GM12892 (cell line): ENCODE measurements at places on chromosomes 1 and 21.

GRCh38 chr21:41360072-41360821 is 1.6 kb upstream of the MX2 start:
- DNase-seq: no peak

GRCh38 chr1:48841966-48842365 is 65.3 kb upstream of the BEND5 start:
- DNase-seq: no peak

GRCh38 chr1:10624256-10625050 is 149.7 kb downstream of the PEX14 start:
- DNase-seq: no peak

DNA sequence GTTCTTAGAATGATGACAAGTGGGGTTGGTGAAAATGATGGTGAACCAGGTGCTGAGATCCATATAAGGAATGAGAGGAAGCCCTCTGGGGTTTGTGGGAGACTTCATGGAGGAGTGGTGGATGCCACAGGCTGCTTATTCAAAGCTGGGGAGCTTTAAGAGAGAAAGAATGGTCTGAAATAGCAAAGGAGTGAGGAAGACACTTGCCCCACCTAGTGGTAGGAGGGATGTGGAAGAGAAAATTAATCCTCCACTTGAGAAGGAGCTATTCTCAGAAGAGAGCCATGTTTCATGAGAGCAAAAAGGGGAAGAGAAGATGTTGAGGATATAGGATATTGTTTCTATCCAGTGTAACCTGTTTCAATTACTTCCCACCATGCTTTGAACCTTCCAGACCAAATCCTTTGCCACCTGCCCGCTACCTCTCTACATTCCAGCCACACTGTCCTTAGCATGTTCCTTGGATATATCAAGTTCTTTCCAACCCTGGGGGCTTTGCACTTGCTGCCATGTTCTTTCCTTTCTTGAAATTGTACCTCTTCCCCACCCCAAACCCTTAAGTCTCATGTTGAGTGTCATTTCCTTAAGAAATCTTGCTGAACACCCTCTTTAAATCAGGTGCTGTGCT is 19.6 kb upstream of the ZNF648 start:
- no peak for DNase-seq

- no peak for DNase-seq
These were observed 62.1 kb downstream of the BRWD1 start for GRCh38 chr21:39251326-39251725.

DNA sequence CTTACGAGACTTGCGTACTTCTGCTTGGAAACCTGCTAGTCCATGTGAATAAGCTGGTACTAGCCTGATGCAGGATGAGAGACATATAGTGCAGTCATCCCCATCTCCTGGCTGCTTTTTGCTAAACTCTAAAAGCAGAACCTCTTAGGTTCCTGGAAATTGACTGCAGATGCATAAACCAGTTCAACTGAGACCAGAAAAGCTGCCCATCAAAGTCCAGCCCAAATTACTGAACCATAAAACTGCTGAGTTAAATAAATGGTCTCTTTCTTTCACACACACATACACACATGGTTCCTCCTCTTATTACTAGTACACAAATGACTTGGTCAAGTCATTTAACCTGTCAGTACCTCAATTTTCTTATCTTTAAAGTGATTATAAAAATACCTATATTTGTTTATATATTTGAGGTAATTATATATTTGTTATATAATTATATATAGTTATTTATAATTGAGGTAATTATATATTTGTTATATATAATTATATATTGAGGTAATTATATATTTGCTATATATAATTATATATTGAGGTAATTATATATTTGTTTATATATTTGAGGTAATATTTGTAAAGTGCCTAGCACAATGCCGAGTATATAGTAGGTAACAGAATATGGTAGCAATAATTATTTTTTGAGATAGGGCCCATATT is 25.2 kb upstream of the RABGAP1L start:
- DNase-seq: no peak

GRCh38 chr1:20403423-20404145 is 82.4 kb downstream of the CAMK2N1 start:
- no peak for DNase-seq

- DNase-seq: no peak
These were observed 3.7 kb upstream of the KIAA1614 start for GRCh38 chr1:180909005-180909414.

DNA sequence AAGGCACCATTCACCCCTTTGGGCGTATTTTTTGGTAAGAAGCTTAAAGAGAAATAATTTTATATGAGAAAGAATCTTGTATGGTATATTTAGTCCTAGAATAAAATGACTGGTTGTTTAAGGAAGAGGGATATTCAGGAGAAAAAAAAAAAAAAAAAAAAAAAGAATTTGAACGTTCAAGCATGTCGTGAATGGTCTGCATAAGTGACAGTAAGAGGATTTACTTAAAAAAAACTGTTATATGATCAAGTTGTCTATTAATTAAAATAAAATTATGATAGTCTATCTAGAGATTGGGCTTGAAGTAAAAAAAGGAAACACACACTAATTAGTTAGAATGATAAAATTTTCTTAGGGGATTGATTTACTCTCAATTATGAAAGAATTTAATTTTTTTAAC is 11.7 kb upstream of the OR14I1 start:
- DNase-seq: no peak

DNA sequence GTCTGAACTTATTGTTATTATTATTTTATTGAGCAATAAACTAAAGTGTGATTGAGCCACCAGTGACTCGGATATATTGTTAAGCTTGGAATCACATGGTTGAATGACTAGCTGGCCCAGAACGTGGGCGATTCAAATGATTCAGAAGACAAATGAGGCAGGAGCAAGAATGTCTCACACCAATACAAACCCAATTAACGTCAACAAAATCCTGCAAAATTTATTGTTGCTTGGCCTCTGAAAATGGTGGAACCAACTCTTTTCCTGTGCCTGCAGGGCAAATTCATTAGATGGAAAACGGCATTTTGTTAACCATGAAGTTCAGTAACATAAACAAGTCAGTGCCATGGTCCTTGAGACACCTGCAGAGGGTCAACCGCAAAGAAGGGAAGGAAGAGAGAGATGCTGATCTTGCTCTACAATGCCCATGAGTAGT is 482.0 kb downstream of the SETD4 start:
- no peak for DNase-seq

DNA sequence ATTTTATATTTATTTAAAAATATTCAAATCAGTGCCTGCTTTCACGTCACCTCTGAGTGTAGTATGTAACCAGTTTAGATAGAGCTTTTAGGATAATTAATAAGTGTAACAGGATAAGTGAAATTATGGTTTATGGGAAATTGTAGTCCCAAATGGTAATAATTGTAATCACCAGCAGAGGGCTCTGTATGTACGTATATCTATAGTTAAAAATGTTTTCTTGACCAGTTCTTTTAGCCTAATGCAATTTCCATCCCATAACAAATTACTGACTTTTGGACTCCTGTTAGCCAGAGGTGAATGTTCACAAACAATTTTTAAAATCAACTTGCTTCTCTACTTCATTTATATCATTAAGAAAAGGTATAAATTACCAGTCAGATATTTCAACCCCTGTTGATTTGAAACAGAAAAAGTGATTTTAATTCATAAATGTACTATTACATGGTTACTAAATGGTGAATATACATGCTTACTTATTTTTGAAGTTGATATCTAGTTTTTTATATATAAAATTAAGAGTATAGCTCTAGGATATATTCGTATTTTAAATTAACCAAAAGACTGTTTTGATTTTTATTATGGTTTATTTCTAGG is 25.3 kb downstream of the SLC30A7 start:
- DNase-seq: no peak

GRCh38 chr1:52738893-52739292 is 12.6 kb downstream of the ZYG11B start:
- DNase-seq: no peak

DNA sequence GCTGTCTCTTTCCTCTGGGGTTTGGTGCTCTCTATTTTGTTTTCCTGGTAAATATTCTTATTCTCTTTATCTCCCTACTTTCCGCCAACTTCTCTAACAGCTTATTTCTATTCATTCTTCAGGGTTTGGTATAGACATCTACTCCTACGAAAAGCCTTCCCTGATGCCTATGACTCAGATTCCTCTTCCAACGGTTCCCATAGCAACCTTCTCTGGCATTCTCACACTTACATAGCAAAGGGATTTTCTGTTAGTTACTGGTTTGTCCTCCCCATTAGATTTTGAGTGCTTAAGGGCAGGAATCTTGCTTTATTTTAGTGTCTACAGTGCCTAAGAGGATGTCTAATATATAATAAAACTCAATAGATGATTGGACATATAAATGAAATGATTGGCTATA is 407.6 kb upstream of the DEPDC1 start:
- no peak for DNase-seq

DNA sequence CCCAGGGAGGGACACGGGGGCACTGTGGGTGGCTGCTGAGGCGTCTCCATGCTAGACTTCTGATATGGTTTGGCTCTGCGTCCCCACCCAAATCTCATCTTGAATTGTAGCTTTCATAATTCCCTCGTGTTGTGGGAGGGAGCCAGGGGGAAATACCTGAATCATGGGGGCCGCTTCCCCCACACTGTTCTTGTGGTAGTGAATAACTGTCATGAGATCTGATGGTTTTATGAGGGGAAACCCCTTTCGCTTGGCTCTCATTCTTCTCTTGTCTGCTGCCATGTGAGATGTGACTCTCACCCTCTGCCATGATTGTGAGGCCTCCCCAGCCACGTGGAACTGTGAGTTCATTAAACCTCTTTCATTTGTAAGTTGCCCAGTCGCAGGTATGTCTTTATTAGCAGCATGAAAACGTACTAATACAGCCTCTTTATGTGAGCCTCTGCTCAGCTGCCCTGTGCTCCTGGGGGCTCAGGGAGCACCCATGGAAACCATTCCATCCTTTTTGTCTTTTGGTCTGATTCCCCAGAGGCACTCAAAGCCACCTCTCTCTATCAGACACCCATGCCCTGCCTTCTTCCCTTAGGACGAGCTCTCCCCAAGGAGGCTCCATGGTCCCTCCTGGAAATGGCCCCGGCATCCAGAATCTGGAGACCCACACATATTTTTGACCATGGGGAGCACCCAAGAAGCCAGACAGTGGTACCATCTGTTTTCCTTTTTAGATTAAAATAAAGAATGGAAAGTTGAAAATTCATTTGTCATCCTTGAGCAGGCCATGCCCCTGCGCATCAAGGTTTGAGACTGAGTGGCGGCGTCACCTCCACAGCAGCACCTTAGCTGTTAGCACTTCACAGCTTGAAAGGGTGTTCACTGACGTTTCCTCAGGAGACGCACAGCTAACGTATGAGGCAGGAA is 65.9 kb upstream of the FAM20B start:
- no peak for DNase-seq

DNA sequence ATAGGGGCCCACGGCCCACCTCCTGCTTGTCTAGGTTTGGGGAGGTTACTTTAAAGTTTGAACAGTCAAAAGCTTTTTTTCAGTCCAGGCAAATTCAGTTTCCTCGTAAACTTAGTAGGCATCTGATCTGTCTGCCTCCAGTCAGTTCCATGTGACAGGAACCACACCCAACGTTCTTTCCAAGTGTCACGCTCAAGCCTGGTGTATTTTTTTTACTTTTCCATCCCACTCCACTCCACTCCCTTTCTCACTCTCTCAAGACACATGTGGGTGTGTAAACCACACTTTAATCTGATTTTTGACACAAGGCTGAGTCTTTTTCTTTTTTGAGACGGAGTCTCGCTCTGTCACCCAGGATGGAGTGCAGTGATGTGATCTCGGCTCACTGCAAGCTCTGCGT is 60.3 kb upstream of the GPR153 start:
- DNase-seq: no peak

DNA sequence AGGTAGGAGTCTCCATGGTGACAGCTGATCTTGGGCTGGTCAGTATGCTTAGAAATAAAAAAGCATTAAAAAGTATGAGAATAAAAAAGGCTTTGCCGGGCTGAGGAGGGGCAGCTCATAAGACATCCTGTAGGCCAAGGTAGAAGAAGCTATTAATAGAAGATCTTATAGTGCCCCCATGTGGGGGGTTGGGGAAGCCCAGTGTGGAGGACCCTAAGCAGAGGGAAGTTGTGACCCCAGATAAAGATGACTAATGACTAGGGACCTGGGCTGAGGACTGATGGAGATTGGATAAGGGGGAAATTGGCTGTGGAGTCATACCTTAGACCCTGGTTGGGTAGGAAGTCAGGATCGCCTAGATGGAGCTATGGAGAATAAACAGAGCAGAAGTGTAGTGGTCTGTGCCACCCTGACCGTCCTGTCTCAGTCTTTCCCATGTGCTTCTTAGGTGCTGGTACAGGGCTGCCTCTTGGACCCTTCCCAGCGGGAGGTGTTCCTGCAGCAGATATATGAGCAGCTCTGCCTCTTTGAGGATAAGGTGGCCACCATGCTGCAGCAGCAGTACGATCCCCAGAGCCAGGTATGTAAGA is 25.0 kb downstream of the SZT2 start:
- no peak for DNase-seq

DNA sequence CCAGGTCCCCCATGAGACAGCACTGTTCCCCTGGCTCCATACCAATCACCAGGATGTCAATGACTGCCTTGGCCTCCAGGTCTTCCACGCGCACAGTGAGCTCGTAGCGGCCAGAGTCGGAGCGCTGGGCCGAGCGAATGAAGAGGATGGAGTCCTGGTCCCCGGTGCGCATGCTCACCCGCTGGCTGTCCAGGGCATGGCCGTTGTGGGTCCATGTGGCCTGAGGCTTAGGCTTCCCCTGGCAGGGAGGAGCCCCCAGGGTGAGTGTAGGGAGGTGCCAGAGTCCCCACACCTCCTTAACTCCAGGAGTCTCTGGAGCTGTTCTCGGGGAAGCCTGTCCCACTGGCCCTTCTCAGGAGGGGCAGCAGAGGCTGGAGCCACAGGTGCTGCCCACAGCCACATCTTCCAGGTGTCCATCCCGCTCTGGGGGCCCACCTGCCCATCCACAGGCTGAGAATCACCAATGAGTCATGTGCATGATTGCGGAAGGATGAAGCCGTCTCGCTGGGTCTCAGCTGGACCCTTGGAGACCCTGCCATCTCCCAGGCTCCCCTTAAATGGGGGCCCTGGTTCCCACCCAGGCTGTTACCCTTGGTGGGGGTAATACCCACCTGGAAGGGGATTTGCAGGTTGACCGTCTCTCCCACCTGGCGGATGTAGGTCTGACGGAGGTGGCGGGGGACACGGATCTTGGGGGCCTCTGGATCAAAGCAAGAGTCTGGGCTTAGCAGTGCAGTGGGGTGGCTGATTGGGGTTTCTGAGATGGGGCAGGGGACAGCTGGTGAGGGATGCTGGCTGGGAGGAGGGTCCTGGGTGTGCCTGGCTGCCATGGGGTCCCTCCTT is 4.1 kb downstream of the MYBPH start:
- DNase-seq: no peak

GRCh38 chr1:245707941-245708340 is 553.2 kb downstream of the KIF26B start:
- no peak for DNase-seq

- no peak for DNase-seq
These were observed 41.7 kb downstream of the ITPKB start for GRCh38 chr1:226697151-226697928.

- DNase-seq: no peak
These were observed 39.5 kb upstream of the RGS16 start for GRCh38 chr1:182643699-182644098.

GRCh38 chr1:39047374-39048229 is 21.5 kb downstream of the NDUFS5 start:
- no peak for DNase-seq

- DNase-seq: no peak
These were observed 81.3 kb upstream of the C21orf91 start for GRCh38 chr21:17900281-17900989.

- no peak for DNase-seq
These were observed 74.3 kb downstream of the TNFSF18 start for GRCh38 chr1:172976222-172977041.

- DNase-seq: no peak
These were observed 24.0 kb upstream of the SRSF10 start for GRCh38 chr1:24004132-24004531.

- DNase-seq: no peak
These were observed 1920.4 kb downstream of the MRPL39 start for GRCh38 chr21:23686737-23687523.
